CD8-positive, alpha-beta memory T cell (primary cell): ENCODE measurements at places on chromosomes 4 and X.

DNA sequence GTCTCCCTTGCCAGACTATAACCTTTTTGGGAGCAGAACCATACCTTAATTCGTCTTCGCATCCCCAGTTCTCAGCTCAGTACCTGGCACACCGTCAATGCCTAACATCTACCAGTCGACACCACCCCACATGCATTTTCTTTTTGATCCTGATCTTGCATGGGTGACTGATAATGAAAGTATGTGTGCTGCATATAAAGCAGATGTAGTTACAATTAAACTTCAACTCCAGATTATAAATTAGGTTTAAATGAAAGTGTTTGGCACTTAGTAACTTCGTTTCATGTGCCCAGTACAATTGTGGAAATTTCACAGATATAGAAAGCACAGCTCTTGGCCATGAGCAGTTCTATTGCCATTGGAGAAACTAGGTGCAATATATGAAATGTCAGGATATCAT lies 8.8 kb upstream of the NKX6-1 start:
- DNase-seq = no peak

DNA sequence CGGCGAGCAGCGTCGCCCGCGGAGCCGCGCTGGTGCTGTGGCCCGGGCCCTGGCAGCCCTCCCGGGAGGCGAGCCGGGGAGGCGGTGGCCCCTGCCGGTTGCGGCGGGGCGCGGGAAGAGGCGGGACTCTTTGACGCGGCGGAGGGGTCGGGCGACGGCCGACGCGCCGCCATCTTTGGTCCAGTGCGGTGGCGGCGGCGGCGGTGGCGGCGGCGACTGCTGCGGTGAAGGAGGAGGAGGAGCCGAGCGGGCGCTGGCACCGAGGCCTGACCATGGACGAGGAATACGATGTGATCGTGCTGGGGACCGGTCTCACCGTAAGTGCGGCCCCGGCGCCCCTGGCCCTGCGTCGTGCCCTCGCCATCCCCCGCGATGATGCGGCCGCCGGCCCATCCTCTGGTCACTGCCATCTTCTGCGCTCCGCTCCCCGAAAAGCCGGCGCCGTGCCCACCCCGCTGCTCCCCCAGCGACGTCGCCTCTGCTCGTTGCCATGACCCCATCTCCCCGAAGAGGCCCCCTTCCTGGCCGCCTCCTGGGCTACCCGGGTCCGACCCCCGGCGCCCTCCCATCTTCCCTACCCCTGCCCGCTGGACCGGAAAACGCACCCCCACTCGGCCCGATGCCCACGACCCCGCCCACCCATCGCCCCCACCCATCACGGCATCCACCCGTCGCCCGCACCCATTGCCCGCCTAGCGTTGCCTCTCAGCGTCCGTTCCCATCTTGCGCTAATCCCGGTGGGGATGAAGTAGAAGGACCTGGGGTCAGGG lies at the start of gene GDI1:
Gene GDI1, plus strand, starts transcription at position 172 of the 770 bp plus-strand sequence. Its CDS starts 101 bp downstream, at position 273.
- peak; percentile 56 for DNase-seq

GRCh38 chr4:144962300-144962699 lies 135.7 kb downstream of the ANAPC10 start:
- DNase-seq = no peak

DNA sequence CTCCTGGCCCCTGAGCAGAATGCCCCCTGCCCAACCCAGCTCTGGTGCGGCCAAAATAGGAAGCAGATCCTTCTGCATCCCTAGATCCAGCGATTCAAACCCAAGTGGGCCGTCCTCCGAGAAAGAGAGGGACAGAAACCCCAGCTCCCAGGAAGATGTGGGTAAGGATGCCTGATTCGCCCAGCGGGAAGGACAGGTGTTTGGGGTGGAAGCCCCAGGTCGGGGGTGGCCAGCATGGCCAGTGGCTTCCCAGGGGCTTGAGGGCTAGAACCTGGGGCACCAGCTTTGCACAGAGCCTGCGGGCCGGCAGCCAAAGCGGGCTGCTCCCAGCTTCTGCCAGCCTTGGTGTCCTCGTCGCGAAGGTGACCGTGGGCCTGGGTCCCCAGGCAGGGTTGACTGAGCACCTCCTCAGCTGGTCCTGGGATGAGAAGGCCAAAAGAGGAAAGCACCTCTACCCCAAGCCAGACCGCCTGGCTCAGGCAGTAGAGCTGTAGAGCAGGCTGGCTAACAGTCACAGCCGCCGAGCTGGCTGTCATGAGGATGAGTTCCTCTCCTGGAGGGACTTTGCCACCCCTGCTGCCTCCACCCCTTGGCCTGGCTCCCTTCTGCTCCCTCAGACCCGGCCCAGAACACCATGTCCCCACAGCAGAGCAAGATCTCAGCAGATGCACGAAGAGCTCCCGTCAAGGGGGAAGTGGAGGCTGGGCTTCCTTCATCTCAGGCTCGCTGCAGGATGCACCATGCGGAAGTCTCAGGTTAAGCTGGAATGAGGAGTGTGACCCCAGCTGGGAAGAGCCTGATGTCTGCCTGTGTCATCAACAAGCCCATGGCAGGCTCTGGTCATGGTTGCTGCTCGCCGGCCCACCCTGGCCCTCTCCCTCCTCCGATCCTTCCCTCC lies 59.9 kb downstream of the CPZ start:
- DNase-seq = no peak

GRCh38 chrX:136207546-136207945 lies 43.7 kb downstream of the MAP7D3 start:
- DNase-seq = no peak
